ENCODE measurements at places on chromosomes 4 and X.

- no peak for DNase-seq
Measured at GRCh38 chrX:41110801-41111625, 25.8 kb downstream of the USP9X start.

GRCh38 chrX:114959729-114960128, 57.7 kb downstream of the IL13RA2 start:
- DNase-seq, result peak; percentile 3

DNA sequence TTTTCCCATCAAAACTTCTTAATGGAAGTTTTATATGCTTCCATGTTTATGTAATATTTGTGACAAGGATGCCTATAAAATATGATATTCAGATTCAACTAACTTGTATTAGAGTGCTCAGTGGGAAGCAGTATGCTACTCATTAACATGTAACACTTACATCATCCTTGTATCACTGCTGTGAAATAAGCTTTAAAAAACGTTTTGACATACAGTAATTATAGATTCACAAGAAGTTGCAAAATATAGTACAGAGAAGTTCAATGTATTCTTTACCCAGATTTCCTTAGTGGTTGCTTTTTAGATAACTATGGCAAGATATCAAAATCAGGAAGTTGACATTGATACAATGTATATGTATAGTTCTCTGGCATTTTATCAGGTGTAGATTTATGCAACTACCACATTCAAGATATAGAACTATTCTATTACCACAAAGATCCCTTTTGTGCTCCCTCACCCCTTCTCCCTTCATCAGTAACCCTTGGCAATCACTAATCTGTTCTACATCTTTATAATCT, 56.3 kb downstream of the DTHD1 start:
- DNase-seq, result no peak

GRCh38 chr4:24763631-24764297, 31.6 kb upstream of the SOD3 start:
- DNase-seq, result peak; percentile 34

Measured in A673 (cell line).